PC-9 (cell line): ENCODE measurements at places on chromosomes 6 and 20.

DNA sequence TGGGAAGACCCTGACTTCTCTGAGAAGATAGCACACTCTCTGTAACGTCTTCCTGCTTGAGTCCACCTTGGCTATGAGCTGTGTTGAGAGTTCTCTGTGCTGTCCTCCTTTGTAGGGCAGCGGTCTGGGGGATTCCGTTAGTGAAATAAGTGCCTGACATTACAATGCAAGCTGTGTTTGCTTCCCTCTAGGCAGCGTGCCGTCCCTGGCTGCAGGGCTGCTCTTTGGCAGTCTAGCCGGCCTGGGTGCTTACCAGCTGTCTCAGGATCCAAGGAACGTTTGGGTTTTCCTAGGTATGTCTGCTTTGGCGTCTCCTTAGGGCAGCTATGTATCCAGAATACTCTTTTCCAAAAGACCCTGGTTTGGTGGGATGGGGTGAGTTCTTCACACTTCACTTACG is 2.8 kb downstream of the TMEM14C start:
- no peak for DNase-seq

DNA sequence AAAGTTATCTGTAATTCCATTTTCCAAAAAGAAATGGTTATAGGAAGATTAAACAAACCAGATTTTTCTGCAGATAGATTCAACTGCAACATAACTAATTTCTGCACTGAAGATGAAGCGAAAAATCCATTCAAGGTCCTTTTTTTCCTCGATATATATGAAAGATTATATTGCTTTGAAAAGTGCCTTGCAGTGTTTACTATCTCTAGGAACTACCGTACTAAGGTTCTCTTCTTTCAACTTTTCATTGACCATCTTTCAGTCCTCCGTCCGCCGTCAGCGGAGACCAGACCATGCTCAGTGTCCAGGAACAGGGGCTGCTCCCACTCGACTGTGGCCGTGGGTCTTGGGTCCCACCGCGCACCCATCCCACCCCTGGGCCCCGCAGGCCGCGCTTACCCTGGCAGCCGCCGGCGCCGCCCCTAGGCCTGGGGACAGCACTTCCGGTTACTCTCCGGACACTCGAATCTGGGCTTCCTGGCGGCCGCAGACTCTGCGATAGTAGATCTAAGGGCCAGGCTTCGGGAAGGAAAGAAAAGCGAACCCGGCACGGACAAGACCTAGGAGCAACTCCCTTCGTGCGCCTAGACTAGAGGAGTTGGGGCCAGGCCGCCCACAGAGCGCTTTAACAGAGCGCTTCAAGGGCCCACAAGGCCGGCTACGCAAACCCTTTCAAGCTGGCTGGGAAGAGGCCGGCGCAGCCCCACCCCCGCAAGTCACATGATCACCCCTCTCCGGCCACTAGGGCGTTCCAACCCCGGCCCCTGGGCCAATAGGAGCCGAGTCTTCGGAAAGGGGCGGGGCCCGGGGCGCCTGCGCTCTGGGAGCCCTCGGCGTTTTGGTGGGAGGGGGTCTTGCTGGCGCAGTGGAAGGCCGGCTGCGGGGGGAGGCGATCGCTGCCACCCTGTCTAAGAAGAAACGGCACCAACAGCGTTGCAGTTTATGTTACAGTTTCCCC is at the start of gene ZNF322:
ZNF322 (minus strand) TSS at position 705 of the 958 bp plus-strand sequence. CDS start 21,193 bp downstream, outside the sequence.
- peak; percentile 94 for DNase-seq

GRCh38 chr20:62641321-62642050 is 817 bp upstream of the SLCO4A1 start:
- DNase-seq, result no peak

DNA sequence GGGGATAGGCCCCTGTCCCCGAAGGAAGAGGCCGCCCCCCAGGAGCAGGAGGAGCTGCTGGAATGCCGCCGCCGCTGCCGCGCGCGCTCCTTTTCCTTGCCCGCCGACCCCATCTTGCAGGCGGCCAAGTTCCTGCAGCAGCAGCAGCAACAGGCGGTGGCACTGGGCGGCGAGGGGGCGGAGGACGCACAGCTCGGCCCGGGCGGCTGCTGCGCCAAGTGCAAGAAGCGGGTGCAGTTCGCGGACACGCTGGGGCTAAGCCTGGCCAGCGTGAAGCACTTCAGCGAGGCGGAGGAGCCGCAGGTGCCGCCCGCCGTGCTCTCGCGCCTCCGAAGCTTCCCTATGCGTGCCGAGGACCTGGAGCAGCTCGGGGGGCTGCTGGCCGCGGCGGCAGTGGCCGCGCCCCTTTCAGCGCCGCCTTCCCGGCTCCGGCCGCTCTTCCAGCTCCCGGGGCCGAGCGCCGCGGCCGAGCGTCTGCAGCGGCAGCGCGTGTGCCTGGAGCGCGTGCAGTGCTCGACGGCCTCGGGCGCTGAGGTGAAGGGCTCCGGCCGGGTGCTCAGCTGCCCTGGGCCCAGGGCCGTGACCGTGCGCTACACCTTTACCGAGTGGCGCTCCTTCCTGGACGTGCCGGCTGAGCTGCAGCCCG is 630 bp downstream of the PPP1R3G start:
- DNase-seq, result peak; percentile 44

GRCh38 chr6:145789443-145789842 is 25.2 kb downstream of the FBXO30 start:
- DNase-seq, result no peak

DNA sequence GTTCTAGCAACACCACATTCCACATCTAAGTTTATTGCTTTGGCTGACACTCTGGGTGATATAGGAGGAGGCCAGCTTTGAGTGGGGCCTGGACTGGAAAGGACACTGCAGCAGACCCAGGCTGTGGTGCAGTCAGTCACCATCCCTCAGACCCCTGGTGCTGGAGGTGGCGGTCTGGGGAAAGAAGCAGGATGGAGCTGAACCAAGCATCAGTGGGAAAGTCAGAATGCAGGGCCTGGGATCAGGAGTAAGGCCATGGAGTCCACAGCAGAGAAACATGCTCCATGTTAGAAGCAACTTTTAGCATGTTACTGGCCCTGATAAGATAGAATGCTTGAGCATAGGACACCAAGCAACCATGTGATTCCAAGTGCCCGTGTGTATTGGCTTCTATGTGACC is 5.9 kb downstream of the HLA-A start:
- no peak for DNase-seq

GRCh38 chr6:2021713-2022125 is 223.7 kb downstream of the GMDS start:
- no peak for DNase-seq

DNA sequence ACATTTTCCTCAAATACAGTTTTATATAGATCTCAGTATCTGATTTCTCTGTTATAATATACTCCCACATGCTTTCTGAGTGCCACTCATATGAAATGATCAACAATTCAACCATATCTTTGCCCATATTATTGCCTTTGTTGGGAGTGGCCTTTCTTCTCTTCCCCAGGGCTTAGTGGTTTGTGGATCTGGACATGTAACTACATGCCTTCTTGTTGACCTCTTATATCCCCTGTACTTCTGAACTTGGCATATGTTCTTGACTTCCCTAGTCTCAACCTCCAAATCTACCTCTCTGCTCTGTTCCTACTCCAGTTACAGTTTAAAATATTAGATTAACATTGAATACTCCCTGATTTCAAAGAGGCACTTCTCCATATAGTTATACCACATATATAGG is 34.3 kb upstream of the PRIM2 start:
- DNase-seq, result no peak

- no peak for DNase-seq
These were observed 372.1 kb upstream of the CNR1 start for GRCh38 chr6:88538130-88538706.

- DNase-seq, result no peak
These were observed 637.4 kb downstream of the MMUT start for GRCh38 chr6:48825501-48826151.

- no peak for DNase-seq
These were observed 2.5 kb upstream of the HLA-DRA start for GRCh38 chr6:32436995-32437836.

DNA sequence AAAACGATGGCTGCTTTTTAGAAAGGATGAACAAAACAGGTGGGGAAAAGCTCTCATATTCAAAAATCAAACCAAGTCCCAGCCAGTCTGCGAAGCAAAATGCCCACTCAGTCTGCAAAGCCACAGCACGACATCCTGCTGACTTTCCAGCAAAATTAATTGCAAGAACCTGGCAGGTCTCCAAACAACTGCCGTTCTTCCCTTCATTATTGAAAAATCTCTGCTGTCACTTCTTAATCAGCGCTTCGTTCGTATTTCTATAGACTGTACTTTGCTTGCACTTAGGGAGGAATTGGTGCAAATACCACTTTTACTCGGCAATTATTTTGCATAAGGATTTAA is 222.4 kb downstream of the CBLN4 start:
- DNase-seq, result no peak

DNA sequence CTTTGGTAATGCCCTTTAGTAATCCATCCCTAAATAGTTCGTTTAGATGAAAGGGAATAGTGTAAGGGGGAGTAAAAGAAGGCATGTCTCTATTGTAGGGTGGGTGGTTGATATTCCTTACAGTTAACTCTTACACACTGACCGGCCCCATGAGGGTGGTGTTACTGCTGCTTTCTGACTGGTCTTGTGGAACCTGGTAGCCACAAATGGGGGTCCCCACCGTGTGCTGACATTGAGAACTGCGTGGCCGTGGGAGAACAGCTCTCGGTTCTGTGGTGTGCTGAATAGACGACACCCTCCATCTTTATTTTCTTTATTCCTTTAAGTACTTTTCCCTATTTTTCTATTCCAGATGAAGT is 19.3 kb downstream of the MRAP2 start:
- DNase-seq, result no peak

GRCh38 chr20:9835302-9835701 is 3.6 kb downstream of the PAK5 start:
- DNase-seq, result no peak

- no peak for DNase-seq
These were observed 28.1 kb upstream of the AHI1 start for GRCh38 chr6:135525594-135525993.

GRCh38 chr20:7214081-7214740 is 446.7 kb downstream of the BMP2 start:
- no peak for DNase-seq

DNA sequence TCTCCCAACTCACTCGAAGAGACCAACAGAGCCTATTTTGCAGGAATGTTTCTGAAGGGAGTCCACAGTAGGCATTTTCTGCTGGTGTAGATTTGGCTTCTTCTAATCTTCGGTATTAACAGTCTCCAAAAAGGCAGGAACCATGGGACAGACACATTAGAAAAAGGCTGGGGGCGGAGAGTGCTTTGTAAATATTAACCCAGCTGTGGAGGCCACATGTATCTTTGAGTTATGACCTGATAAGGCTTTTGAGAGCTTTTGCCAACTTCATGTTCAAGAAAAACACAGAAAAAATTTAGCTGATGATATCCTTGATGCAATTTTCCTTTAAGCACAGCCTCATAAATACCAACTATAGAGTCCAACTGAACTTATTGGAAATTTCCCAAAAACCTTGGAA is 119.4 kb upstream of the TSHZ2 start:
- no peak for DNase-seq

DNA sequence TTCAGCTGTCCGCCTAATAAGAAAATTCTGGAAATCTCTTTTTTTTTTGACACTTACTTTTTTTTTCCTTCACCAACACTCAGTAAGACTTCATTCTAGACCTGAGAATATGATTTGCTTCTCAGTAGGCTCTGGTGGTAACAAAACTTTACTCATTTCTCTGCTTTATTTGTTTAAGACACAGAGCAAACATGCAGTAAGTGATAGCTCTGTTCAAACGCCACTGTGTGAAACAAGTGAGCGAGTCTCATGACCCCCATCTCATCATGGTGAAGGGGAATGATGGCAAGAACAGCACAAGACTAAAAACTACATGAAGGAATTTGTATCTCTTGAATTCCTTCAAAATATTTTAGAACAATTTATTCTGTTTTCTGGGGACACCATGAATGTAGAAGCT is 541.6 kb upstream of the POU3F2 start:
- no peak for DNase-seq

- DNase-seq, result peak; percentile 68
These were observed 31.3 kb upstream of the HFE start for GRCh38 chr6:26055719-26056582.

DNA sequence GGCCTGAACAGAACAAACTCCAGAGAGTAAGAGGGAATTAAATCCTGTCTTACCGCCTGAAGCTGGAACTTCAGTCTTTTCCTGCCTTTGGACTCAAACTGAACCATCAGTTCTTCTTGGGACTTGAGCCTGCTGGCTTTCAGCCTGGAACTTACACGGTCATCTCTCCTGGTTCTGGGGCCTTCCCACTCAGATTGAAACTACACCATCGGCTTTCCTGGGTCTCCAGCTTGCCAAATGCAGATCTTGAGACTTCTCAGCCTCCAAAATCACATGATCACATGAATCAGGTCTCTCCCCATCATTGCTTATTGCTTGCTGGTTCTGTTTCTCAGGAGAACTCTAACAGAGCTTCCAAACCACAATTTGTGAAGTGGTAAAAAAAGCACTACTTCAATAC is 276.3 kb downstream of the KIF16B start:
- DNase-seq, result no peak

DNA sequence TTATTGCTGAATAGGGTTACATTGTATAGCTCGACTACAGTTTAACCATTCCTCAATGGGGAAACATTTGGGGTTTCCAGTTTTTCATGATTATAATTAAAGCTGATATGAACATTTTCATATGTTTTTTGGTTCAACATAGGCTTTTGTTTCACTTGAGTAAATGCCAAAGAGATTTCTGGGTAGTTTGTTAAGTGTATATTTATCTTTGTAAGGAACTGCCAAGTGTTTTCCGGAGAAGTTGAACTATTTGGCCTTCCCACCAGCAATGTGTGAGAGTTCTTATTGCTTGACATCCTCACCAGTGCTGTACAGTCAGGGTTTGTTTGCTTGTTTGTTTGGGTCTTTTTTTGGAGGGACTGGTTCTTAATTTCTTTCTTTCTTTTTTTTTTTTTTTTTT is 83.7 kb upstream of the RALY start:
- no peak for DNase-seq

- no peak for DNase-seq
These were observed 27.1 kb downstream of the SPACA1 start for GRCh38 chr6:88074791-88075190.

DNA sequence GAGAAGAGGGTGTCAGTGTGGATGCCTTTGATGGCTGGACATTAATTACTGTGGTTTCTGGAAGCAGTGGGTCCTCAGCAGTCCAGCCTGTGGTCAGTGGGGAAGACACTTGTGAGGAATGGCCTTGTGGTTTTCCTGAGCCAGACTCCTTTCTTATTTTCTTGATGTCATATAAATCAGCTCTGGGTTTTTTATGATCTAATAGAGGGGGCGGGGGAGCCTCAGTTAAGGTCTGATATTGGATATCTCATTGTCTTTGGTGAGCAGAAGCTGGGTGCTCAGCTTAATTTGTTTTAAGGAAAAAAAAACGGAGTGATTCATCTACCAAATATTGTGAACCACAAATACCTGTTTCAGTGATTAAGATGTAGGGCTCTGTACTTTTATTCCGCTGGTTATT is 62.1 kb downstream of the OTOR start:
- DNase-seq, result peak; percentile 59

- DNase-seq, result no peak
These were observed 231.6 kb downstream of the LRFN2 start for GRCh38 chr6:40355532-40355931.

- DNase-seq, result no peak
These were observed 23.5 kb upstream of the SIM1 start for GRCh38 chr6:100488244-100488643.

GRCh38 chr20:49631856-49632418 is 64.0 kb upstream of the PTGIS start:
- DNase-seq, result no peak
